ENCODE measurements at places on chromosomes 1 and 21.

DNA sequence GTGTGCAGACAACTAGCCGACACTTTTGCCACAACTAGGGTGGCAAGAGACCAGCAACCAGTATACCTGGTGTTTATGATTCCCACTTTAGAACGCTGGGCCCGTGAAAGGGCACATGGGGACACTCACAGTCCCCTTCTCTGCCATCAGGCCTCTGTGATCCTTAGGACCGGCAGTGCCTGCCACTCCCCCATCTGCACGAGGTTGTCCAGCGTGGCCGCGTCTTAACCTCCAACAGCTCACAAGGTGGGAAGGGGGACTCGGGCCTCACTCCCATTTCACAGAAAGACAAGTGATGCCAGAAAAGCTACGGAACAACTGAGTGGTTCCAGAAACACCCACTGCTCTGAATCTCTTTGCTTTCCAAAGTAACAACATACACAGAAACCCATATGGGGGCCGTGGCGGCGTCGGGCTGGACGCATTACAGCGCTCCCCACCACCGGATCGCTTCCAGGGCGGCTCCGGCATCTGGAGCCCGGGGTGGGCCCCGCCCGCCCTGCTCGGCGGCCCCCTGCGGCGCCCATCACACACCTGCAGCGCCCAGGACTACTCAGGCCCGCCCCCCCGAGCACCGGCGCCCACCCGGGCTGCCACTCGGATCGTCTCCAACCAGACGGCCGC, 1.0 kb downstream of the ZNF496 start:
- no peak for DNase-seq

GRCh38 chr1:200281201-200281835, 128.5 kb downstream of the ZNF281 start:
- DNase-seq, result no peak

DNA sequence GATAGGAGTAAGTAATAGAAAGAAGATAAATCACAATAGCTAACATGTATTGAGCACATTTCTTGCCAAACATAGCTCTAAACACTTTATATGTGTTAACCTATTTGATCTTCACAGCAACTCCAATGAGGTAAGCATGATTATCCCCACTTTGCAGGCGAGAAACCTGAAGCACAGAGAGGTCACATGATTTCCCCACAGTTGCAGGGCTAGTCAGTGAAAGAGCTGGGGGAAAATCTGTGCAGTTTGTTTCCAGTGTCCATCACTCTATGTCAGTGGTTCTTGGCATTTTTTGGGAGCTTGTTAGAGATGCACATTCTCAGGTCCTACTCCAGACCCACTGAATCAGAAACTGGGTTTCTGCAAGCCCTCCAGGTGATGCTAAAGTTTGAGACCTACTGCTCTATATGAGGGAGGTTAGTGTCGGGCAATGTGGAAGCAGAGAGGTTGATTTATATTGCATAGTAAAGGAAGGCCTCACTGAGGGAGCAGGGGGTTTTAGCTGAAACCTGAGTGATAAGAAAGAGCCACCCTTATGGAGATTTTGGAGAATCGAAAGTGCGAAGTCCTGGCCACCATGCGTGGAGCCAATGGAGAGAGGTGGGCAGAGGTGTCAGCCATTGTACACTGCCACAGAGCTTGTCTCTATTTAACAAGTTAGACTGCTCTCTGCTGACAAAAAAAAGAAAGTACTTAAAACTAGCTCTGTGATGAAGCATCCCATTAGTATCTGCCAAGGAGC, 20.9 kb downstream of the MCOLN3 start:
- DNase-seq, result no peak

DNA sequence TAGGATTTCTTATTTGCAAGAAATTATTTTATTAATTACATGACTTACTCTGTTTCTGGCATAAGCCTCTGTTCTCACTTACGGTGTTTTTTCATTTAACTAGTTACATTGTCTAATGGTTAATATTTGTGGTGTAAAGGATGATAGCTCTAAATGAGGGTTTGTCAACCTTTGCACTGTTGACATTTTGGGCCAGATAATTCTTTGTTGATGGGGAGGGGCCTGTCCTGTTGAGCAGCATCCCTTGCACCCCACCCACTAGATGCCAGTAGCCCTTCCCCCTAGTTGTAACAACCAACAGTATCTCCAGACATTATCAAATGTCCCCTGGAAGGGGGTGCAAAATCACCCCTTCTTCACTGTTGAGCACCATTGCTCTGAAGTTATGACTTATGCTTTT, 83.6 kb upstream of the SLC44A3 start:
- DNase-seq, result no peak

- DNase-seq, result no peak
Observed at GRCh38 chr1:35432231-35432630, 125.0 kb downstream of the KIAA0319L start.

DNA sequence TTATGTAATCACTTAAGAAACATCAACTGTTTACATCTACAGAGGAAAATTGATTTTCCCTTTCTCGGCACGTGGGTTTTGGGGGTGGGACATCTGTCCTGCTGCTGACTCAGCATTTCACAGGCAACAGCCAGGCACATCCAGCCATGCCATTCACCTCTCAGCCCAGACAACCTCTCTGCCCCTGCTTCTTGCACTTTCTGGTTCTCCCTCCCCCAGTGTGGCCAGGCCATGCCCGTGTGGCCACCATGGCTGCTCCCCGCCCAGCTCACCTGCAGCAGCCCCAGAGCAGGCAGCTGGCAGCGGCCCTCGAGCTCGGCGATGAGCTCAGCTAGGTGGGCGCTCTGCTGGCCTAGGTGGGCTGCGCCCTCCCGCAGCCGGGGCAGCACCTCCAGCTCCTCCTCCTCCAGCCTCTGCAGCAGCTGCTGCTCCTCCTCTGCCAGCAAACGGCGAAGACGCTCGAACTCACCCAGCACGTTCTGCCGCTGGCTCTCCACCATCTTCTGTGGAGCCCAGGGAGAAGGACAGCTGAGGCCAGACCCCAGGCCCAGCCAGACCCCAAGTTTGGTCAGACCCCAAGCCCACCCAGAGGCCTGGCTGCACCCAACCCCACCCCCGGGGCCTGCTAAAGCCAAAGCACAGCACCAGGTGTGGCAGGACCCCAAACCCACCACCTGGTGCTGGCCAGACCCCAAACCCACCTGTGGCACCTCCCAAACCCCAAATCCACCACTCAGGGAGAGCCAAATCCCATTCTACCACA, 5.8 kb downstream of the TRIM11 start:
- no peak for DNase-seq

- no peak for DNase-seq
Observed at GRCh38 chr1:214004795-214005194, 17.0 kb downstream of the PROX1 start.

GRCh38 chr1:219325368-219325742, 151.7 kb downstream of the LYPLAL1 start:
- DNase-seq, result no peak

- DNase-seq, result no peak
Observed at GRCh38 chr1:97084546-97084945, 363.0 kb downstream of the PTBP2 start.

DNA sequence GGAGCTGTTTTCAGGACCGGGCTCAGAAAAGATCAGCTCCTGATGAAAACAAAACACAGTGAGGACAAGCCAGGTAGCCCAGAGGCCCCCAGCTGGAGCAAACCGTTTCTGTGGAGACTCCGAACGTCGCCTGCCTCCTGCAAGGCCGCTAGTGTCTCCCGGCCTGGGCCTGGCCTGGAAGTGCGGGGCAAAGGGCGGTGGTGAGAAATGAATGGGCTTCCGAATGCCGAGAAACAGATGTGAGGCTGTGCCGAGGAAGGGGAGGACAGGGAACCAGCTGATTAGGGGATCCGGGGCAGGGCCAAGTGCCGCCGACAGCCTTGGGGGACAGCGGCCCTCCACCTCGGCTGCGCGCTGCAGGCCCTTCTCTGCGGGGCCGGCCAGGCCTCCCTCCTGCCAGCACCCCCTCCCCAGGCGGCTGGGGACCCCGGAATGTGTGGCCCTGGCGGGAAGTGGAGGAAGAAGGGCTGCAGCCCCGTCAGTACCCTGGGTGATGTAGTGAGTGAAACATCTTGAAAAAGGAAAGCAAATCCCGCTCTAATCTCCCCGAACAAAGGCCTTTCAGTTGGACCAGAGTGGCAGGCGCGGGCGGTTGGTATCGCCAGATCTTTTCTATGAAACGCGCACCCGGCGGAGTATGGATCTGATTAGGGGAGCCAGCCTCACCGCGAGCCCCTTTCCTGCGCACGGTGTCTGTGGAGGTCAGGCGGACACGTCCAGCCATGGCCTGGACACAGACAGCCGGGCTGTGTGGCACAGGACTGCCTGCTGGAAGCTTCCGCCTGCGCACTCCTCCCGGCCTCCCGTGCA, 52.6 kb downstream of the PRDM16 start:
- no peak for DNase-seq

DNA sequence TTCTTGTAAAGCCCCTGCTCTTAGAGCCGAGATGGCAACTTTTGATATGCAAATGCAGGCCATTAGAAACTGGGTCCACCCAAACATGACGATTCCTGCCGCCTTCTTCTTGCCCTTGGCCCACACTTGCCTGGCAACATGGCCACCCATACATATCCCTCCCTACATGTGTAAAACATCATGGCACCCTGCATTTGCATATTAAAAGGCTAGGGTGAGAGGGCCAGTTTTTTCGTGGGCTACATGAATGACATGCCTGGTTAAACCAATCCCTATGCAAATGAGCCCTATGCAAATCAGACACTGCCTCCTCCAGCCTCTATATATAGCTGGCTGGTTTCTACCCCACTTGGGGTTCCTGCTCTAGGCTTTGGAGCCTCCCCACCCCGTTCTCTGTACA, 18.8 kb downstream of the PLA2G2A start:
- DNase-seq, result no peak

- no peak for DNase-seq
Observed at GRCh38 chr1:20733360-20733975, 965 bp upstream of the SH2D5 start.

- no peak for DNase-seq
Observed at GRCh38 chr1:49364676-49365075, 588.0 kb upstream of the BEND5 start.

DNA sequence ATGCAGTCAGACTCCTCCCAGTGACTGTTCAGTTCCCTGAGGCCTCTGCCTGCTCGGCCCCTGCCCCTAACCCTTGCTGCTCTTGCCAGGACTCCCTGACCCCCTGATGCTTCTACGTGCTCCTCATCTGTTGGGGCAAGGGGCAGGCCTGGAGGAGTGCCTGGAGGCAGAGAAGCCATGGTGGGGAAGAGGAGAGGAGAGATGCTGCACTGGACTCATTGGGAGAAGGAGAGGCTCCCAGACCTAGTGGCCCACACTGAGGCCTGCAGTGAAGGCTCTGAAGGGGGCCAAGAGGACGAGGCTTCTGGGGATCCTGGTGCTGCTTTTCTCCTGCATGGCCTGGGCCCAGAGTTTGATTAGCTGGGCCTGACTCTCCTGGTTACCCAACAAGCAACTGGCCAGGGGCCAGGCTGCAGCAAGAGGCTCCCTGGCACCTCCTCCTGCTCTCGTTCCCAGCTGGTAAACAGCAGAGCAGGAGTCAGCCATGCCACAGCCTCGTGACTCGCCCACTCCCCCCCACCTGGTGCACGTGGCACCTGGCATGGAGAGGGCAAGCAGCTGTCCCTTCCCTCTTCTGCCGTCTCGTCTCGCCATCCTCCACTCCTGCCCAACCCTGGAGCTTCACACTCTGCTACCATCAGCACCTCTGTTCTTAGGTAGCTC, 847 bp upstream of the RORC start:
- DNase-seq, result no peak

DNA sequence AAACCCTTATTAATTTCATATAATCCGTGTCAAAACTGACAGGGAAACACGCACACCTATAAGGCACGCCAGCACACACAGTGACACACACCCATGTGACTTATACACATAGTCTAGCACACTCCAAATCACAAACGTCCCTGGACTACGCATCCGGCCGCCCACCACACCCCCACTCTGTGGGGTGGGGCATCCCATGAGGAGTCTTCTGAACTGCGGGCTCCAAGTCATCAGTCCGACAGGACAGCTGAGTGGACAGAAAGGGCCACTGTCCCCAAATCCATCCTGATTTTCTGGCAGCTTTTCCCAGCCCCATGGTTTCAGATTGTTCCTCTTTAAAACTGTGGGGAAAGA, 829 bp downstream of the PEA15 start:
- peak; percentile 9 for DNase-seq

DNA sequence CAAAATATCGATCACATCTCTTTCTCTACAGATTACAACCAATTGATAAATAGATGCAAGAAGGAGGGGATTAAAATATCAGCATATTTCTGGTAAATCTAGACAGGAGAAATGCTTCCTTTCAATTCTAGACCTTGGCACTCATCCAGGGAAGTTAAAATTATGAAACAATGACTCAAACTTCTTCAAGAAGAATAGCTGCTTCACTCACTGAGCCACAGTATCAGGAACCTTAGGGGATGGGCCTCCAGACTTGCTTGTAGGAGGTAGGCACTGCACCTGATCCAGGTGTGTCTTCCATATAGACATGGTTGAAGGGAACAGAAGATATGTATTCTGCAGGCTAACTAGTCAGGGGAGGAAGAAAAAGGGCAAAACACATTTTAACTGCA, 9.8 kb downstream of the SLAMF7 start:
- DNase-seq, result no peak

- no peak for DNase-seq
Observed at GRCh38 chr1:234327577-234328164, 45.6 kb upstream of the COA6 start.

DNA sequence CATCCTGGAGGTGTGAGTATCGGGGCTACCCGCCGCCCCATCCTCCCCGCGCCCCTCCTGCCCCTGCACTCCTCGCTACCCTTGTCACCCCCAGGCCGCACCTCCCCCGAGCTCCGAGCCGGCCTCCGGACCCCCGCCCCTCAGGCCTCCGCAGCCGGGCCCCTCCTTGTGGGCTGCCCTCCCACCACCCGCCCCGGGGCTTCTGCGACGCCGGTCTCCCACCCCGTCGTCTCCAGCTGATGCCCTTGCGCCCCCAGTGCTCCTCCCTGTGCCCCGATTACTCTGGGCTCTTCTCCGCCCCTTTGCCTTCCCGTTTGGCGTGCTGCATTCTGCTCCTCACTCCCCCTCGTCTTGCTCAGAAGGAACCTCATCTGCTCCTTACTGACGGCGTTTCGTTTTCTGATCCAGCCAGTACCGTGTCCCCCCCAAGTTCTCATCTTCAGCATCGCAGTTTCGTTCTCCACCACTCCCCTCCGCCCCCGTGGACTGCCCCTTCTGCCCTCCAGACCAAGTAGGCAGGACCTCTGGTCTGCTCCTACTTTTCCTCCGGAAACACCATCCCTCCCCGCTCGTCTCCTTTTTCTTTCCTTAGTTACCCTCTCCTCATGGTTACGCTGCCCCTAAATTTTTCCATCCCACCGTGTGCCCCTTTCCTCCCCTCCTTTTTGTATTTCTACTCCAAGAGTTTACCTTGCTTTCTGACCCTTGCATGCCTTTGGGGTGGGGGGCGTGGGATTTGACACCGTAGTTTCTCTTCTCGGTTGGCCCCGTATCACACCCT, 841 bp downstream of the SNX27 start:
- no peak for DNase-seq

GRCh38 chr1:228029281-228029680, 22.5 kb downstream of the WNT3A start:
- no peak for DNase-seq

- no peak for DNase-seq
Observed at GRCh38 chr1:36882536-36883285, 151.6 kb downstream of the GRIK3 start.

All from activated naive CD4-positive, alpha-beta T cell (primary cell).